ENCODE measurements at places on chromosomes 3 and 15.

DNA sequence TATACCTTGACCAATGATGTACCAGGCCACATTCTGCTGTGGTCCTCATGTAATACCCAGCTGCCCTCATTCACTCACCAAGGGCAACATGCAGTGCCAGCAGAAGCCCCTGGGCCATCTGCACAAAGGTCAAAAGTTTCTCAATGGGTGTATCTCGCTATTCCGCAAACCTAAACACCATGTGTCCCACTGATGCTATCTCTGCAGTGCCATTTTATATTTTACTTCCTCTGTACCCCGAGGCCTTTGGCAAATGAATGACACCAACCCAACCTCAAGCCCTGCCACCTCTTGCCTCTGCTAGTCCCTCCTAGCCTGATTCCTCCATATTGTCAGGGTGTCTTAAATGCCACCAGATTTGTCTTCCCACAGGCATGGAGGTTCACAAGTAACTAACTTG, 59.2 kb downstream of the AAGAB start:
- no peak for DNase-seq

- DNase-seq, result no peak
Measured at GRCh38 chr3:186286114-186286513, 75.9 kb downstream of the DGKG start.

DNA sequence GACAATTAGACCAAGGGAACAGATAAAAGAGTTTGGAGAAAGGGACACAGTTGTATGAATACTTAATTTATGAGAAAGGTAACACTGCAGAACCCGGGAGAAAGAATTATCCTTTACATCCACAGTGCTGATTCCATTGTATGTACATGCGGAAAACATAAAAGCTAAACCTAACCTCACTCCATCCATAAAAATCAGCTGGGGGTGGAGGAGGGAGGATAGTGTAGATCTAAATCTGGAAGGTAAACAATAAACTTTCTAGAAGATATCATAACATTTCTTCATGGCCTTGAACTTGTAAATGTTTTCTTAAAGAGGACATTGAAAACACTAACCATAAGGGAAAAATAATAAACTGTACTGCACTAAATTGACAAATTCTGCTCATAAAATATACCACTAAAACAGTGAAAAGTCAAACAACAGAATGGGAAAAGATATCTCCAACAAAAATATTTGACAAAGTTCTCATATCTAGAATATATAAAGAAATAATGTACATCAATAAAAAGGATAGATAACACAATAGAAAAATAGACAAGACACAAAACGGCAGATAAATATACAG, 220.5 kb downstream of the DPH6 start:
- DNase-seq, result no peak

DNA sequence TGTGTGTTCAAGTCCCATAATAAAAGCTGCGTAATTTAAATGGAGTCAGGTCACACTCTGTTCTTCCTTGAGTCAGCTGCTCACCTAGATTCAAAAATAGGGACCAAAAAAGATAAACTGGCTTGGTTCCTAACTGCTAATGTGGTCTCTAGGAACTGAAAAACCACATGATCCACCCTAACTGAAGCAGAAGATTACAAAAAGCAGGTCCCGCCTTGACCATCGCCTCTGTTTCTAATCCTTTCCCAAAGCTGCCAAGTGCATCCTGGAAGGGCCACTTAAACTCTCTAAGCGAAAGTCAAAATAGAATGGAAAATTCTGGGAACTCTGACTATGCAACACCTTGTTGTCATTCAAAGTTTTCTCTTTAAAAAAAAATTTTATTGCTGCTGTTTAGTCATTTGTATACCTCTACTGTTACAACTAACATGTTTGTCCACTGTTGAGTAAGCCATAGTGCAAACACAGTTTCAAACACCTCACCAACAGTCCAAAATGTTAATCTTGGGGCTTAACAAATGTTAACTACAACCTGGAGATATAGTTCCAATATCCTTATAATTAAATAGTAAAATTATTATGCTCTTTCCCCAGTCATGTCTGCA, 88.9 kb upstream of the THBS1 start:
- DNase-seq, result no peak

DNA sequence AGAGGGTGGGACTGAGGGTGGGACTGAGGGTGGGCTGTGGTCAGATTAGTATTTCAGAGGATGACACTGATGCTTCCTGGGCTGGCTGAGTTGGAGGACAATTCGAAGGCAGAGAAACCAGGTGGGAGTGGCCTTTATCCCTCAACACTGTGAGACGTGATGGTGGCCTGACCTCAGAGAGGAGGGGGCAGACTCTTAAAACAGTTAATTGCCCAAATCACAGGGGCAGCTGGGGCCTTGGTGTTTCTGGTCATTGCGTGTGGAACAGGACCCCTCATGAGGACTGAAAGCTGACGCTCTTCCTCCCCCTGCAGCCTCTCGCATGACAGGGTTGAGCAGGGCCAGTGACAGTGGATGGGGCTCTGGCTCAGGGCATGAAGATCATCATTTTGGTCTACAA, 18.7 kb downstream of the DNASE1L3 start:
- DNase-seq, result no peak
